Osteoblast (primary cell): ENCODE measurements at places on chromosomes 4 and X.

DNA sequence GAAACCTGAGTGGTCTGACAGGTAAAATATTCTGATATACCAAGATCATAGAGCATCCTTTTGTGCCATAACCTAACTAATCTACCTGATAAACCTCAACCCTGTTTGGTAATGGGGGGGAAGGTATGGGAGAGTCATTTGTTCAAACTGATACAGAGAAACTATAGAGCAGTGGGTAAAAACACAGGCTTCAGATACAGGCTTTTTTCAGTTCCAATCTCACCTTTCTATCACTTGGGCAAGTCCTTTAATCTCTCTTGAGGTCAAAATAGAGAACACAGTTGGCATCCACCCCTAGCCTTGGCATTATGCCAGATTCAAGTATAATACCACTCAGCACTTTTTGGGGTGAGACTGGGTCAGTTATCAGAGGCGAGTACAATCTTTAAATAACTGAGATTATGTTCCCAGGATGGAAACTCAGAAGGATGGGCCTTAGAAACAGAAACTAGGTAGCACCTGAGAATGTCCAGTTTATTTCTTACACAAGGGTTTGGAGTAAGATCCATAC, 880 bp upstream of the ETDC start:
- no peak for DNase-seq

GRCh38 chrX:39808471-39808917, 289.3 kb downstream of the BCOR start:
- peak; percentile 83 for DNase-seq

- DNase-seq, result no peak
Measured at GRCh38 chrX:44035571-44035970, 62.4 kb upstream of the NDP start.

DNA sequence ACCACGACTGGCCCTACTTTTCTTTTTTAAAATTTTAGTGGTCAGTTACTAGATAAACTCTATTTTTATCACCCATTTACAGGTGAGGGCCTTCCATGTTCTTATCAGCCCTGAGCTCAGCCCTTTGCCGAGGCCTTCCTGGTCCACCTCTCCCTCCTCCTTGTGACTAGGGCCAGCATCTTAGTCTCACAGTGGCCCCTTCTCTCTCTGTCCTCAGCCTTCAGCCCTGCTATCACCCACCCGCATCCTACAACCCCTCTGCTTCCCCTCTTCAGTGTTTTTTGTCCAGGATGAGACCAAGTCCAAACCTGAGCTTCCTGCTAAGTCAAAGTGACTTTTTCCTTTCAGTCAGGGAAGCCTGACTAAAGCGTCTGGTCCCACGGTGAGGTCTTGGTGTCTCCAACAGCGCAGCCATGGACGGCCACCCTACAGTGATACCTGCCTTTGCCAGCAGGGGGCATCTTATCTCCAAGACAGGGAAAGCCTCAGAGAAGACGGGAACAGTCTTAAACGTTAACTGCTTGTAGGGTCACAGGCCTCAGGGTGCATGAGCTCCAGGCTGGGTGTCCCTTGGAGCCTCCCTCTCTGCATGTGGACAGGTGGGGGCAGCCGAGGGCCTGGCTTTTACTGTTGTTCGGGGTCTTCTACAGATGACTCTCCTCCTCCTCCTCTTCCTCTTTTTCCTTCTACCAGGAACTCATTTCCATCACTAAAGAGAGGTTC, 11.7 kb upstream of the GAGE10 start:
- DNase-seq, result peak; percentile 73

DNA sequence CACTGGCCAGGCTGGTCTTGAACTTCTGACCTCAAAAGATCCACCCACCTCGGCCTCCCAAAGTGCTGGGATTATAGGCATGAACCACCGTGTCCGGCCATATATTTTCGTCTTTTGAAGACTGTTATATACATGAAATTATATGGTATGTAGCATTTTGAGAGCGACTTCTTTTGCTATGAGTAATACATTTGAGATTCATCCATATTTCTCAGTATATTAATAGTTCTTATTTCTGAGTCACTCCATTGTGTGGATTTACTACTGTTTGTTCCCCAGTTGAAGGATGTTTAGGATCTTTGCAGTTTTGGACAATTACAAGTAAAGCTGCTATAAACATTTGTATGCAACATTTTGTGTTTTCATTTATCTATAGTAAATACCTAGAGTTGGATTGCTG, 34.9 kb downstream of the GNL3L start:
- no peak for DNase-seq

GRCh38 chrX:41301438-41301824, 32.5 kb upstream of the DDX3X start:
- DNase-seq, result no peak

- DNase-seq, result no peak
Measured at GRCh38 chr4:53558065-53558801, 33.1 kb downstream of the LNX1 start.

DNA sequence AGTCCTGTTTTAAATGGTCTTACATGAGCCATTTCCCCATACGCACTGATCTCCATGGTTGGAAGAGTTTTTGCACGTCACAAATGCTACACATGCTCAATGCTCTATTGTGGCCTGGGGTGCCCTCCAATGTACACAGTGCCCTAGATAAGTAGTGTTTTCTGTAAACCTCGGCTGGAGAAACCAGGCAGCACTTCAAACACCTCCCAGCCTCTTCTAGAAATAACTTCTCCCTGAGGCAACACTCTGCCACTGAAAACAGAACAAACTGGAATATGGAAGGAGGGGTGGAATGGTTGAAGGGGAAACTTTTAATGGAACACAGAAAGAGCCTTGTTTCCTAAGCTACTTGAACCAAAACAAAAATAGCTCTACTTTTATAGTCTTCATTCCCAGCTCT, 123.9 kb upstream of the CBR4 start:
- no peak for DNase-seq

DNA sequence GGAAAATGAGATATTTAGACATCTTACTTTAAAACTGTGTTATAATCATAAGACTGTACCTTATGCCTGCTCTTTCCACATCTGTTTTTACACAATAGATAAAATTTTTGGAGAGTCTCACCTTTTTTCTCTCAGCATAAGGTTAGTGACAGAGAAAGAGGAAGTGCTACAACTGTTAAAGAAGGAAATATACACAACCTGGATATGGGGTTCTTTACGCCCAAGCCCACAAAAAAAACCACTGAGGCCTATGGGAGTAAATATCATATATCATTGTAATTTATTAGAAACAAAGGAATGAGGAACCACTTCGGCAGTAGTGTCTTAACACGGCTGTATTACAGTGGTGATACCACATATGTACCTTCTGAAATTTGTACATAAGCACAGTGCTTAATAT, 265.9 kb upstream of the GK2 start:
- DNase-seq, result no peak

DNA sequence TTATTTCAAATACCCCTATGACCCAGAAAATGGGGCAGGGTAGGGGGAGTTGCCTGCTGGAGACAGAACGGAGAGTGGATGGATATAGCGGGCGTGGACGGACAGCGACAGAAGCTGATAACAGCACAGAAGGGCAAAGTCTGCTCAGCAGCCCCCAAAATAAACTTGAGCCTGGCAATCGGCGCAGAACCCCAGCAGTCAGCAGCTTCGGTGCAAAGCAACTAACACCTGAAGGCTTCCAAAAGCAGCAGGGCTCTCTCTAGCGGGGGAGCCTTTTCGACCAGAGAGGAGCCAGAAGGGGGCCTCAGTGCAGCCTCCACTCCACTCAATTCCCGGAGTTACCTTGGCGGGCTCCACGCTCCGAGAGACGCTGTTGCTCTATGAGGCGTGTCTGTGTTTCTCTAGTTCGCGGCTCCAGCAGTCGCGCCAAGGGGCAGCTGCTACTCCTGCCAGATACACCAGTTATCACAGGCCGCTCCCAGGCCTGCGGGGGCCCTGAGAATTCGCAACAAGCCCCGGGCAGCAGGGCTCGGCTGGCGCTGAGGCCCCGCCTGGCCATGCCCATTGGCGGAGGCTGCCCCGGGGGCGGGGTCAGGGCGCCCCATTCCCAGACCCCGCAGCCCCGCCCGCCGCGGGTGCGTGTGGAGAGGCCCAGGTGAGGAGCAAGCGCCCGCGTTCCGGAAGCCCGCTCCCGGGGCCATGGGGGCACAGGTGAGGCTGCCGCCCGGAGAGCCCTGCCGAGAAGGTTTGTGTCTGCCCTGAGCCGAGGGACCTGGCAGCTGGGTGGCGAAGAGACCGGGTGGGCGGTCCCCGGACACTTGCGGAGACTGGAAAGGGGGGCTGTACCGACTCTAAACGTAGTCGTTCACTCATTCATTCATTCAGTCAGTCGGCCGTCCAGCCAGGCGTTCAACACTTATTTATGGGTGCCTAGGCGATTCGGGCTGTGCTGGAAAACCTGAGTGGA, at the start of the genes CNGA1 and NIPAL1:
Gene CNGA1 (minus strand): TSS at position 541 of the 967 bp plus-strand sequence. CDS start 63,992 bp downstream, outside the sequence.
Gene NIPAL1 (plus strand): TSS at position 632 of the 967 bp plus-strand sequence. CDS start 68 bp downstream, at position 700.
- peak; percentile 94 for DNase-seq

GRCh38 chrX:119502727-119503483, 34.7 kb downstream of the SLC25A5 start:
- no peak for DNase-seq

DNA sequence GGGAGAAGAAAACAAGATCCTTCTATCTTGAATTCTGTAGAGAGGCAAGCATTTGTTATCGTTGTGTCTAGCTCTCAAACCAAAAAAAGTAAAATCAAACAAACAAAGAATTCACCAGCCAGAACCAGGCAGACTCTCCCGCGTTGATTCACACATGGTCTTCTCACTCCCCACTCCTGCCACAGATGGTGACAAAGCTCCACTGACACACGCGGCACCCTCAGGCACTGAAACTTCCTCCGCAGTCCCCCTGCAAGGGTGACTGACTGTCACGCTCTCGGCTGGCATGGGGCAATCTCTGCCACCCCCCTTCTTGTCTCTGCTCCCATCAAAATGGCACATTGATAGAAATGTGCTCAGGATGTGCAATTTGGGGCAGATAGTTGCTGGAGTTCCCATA, 304.9 kb downstream of the DHX15 start:
- DNase-seq, result no peak

GRCh38 chr4:154164931-154165839, 326.4 kb downstream of the DCHS2 start:
- peak; percentile 21 for DNase-seq

GRCh38 chr4:68797048-68797447, 18.7 kb upstream of the UGT2B10 start:
- DNase-seq, result no peak

DNA sequence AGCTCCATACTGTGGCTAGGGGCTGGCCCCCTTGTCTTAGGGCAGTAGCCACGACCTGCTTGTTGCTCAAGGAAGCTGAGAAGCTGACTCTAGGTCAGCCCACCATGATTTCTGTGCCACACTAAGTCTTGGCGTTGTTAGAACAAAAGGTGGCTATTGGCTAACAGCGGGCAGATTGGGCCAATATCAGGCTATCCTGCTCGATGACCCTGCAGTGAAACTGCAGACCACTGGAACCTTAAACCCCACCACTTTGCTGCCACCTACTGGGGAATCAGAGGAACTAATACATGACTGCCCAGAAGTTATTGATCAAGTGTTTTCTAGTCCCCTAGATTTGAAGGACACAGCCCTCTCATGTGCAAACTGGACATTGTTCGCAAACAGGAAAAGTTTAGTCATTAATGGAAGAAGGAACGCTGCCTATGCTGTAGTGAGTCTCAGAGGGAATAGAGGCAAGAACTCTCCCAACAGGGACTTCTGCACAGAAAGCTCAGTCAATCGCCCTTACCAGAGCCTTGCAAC, 17.0 kb upstream of the PAPSS1 start:
- DNase-seq, result peak; percentile 77
